SK-N-SH (cell line): ENCODE measurements at places on chromosomes 6 and 20. TPM values are rescaled to one million over a fixed set of nuclear protein-coding genes. Genes with fewer than 3 reads are reported as not detected.
A peak's percentile ranks its signal among the peaks of the same experiment; 100 is the strongest.

- H3K4me1 ChIP-seq: peaks cover 8% of the 10 kb centered on the region; the same call in 1 of the 2 replicates
- H3K36me3 ChIP-seq: no peaks in the 10 kb centered on the region
- DNase-seq: no peak
- no peaks in the 10 kb centered on the region for H3K27me3 ChIP-seq
These were observed 498.7 kb downstream of the PREX1 start for GRCh38 chr20:48329031-48329615.

- no peak for DNase-seq
- no peaks in the 10 kb centered on the region for H3K36me3 ChIP-seq
- no peak overlapping the region for H3K27ac ChIP-seq
- no peaks in the 10 kb centered on the region for H3K27me3 ChIP-seq
These were observed 931.1 kb upstream of the EYS start for GRCh38 chr6:66638099-66638498.

KCNK5 gene
- polyA plus RNA-seq: 0.03 TPM in 1 of 2 replicates, not detected in the other

PTCRA gene
- polyA plus RNA-seq: not detected in 2 replicates

DNA sequence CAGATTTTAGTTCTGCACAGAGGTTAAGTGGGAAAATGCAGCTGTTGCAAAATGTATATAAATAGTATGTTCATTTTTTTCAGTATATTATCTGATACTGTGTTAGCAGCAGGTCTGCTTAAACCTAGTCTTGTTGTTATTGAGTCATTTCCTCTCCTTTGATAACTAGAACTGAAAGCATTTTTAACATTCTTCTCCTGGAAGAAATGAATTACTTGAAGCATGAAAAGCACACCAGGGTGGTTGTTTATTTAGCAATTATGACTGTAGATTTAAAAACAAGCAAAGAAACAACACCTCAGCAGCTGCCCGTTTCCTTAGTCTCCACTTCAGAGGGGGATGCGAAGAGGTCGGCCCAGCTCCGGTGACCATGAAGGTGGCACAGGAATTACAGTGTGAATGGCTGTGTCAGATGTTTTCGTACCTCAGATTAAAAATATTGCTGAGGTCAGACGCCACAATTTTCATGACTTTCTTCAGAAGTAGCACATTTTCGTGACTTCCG, 53.5 kb downstream of the GOPC start:
- peaks cover 31% of the 10 kb centered on the region; the same call in 1 of the 2 replicates for H3K36me3 ChIP-seq
- DNase-seq: no peak
- H3K4me1 ChIP-seq: peaks cover 11% of the 10 kb centered on the region
- no peaks in the 10 kb centered on the region for H3K27me3 ChIP-seq
- peak overlapping the region; percentile 62; the same call in 1 of the 2 replicates for H3K27ac ChIP-seq

DNA sequence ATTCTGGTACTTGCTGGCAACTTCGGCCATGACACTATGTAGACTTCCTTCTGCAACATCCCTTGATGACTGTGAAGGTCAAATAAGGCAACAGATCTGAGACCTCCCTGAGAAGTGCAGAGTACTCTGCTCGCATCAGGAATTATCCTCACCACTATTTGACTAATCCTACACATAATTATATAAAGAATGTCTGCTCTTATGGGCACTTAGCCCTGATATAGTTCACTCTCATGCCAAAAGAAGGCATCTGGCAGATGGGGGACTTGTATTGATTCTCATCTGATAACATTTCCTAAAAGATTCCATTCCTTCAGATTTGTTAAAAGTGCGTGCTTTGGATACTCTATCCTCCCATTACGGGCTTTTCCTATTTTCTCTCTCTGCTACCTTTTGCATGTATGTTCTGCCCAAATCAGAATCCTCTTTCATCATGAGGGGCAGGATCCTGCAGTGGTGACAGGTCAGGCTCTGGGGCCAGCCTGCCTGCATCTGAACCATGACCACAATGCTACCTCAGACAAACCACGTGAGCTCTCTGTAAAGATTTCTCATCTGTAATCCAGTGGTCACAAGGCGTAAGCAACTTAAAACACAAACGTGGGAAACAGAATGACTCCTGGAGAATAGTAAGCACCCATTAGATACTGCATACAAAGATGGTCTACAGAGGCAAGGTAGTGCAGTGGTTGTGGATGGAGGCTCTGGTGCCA, 134.0 kb downstream of the GJA10 start:
- H3K27ac ChIP-seq: no peak overlapping the region
- peak; percentile 8 for DNase-seq
- H3K36me3 ChIP-seq: no peaks in the 10 kb centered on the region
- no peaks in the 10 kb centered on the region for H3K27me3 ChIP-seq
- peaks cover 14% of the 10 kb centered on the region for H3K4me1 ChIP-seq

HAO1 gene
- polyA plus RNA-seq: not detected in 2 replicates

GRCh38 chr6:159854959-159855358, 35.8 kb upstream of the MAS1 start:
- no peaks in the 10 kb centered on the region for H3K36me3 ChIP-seq
- H3K4me1 ChIP-seq: no peaks in the 10 kb centered on the region
- peaks cover 4% of the 10 kb centered on the region for H3K27me3 ChIP-seq
- no peak overlapping the region for H3K27ac ChIP-seq

GRCh38 chr6:153070756-153071155, 60.3 kb downstream of the RGS17 start:
- no peaks in the 10 kb centered on the region for H3K36me3 ChIP-seq
- H3K27ac ChIP-seq: no peak overlapping the region
- no peaks in the 10 kb centered on the region for H3K27me3 ChIP-seq
- DNase-seq: no peak

- H3K36me3 ChIP-seq: no peaks in the 10 kb centered on the region
- H3K4me1 ChIP-seq: peaks cover 11% of the 10 kb centered on the region; the same call in 1 of the 2 replicates
- no peak overlapping the region for H3K27ac ChIP-seq
- no peaks in the 10 kb centered on the region for H3K27me3 ChIP-seq
- no peak for DNase-seq
- no peak overlapping the region for H3K4me3 ChIP-seq
These were observed 16.2 kb downstream of the KCNK17 start for GRCh38 chr6:39298061-39298460.

- H3K27me3 ChIP-seq: no peaks in the 10 kb centered on the region
- no peak for DNase-seq
- no peak overlapping the region for H3K4me3 ChIP-seq
These were observed 178.3 kb upstream of the FOXA2 start for GRCh38 chr20:22762576-22763256.

TRIM10 gene
- polyA plus RNA-seq: not detected in 2 replicates

MACROD2 gene
- polyA plus RNA-seq: 0.24 and 0.33 TPM in 2 replicates

GRCh38 chr6:129628101-129628815, 81.7 kb downstream of the ARHGAP18 start:
- H3K4me1 ChIP-seq: no peaks in the 10 kb centered on the region
- no peak overlapping the region for H3K27ac ChIP-seq
- H3K36me3 ChIP-seq: peaks cover 24% of the 10 kb centered on the region
- H3K4me3 ChIP-seq: no peak overlapping the region

DNA sequence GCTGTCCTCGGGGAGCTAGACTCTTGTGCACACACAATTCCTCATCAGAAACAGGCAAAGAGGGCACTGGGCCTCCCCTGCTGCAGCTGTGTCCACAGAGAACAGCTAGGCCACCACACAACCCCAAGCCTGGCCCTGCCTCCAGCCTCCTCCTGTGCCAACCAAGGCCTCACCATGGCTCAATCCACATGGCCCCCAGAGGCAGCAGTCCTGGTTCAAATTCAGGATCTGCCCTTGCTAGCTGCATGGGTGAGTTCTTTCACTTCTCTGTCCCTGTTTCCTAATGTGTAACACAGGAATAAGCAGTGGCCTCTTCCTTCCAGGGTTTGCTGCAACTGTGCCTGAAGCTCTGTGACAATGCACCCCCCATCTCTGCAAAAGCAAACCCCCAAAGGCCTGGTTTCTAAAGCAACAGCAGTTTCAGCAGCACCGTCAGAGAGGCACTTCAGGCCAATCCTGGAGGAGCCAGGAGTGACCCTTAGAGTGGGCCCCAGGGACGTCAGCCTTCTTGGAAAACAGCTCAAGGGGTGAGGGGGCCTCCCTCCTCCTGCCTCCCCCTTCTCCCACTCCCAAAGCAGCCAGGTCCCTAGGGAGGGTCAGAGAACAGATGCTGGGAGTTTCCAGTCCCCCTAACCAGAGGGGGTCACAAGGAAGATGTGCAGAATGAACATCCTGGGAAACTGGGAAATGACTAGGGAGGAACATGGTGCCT, 2.2 kb downstream of the ADISSP start:
- no peak overlapping the region for H3K27ac ChIP-seq
- H3K4me3 ChIP-seq: no peak overlapping the region
- H3K27me3 ChIP-seq: no peaks in the 10 kb centered on the region
- H3K4me1 ChIP-seq: peaks cover 9% of the 10 kb centered on the region
- H3K36me3 ChIP-seq: no peaks in the 10 kb centered on the region; the same call in 1 of the 2 replicates

DNA sequence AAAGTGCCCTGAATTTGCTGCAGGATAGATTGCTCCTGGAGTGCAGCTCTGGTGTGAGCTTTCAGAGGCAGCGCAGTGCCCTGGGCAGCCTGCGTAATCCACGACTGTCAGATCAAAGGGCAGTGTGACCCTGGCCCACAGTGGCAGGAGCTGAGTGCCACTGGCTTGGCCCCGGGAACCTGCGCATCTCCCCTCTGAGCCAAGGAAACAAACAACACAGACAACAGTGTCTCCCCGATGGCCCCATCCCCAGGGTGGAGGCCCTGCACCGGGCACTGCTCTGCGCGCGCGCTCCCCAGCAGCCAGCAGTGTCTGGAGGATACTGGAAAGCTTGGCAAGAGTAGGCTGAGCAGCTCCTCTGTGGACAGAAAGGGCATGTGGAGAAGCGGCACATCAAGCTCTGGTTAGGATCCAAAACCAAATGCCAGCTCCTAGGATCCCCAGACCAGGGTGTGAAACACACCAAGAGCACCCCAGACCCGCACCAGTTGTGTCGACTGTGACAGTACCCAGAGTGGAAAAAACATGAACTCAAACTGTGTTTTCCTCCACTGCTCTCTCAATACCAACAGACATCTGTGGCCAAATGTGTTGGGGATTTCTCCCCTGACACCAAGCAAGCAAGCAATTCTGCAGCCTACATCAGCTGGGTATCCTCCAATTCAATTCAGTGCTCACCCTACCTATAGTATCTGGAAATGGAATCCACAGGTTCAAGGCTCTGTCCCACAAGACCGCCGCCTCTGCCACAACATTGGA, 26.7 kb downstream of the RBCK1 start:
- no peak for DNase-seq
- H3K27ac ChIP-seq: peak overlapping the region; percentile 22; the same call in 1 of the 2 replicates
- no peaks in the 10 kb centered on the region for H3K27me3 ChIP-seq
- H3K4me1 ChIP-seq: peaks cover 5% of the 10 kb centered on the region; the same call in 1 of the 2 replicates
- H3K36me3 ChIP-seq: peaks cover 75% of the 10 kb centered on the region

- no peaks in the 10 kb centered on the region for H3K4me1 ChIP-seq
- H3K4me3 ChIP-seq: no peak overlapping the region
- no peak overlapping the region; the same call in 1 of the 2 replicates for H3K27ac ChIP-seq
- DNase-seq: no peak
- no peaks in the 10 kb centered on the region for H3K27me3 ChIP-seq
These were observed 79.0 kb downstream of the ALDH8A1 start for GRCh38 chr6:134870677-134871498.

DNA sequence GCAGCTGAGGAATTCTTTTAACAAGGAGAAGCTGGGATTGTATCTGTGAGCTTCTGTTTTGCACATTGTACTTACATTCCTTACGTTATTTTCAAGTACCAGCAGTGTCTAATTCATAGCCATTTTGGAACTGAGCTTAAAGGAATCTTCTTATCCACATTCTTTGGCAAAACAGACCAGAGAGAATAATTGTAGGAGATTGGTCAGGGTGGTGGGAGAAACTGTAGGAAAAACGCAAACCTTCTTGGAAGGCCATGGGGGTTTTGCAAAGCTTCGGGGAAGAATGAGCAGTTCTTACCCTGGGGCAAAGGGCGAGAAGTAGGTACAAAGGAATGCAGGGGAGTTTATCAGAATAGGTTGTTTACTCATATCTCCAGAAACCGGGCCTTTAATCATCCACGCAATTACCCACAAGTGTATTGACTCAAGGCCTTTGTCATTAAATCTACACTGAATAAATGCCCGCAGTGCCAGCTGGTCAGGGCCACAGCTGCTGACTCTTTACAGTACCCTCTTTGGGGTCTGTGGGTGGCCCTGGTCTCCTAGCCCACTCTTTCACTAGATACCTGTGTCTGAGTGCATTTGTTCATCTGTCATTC, 39.6 kb upstream of the SPTLC3 start:
- H3K36me3 ChIP-seq: no peaks in the 10 kb centered on the region
- H3K27me3 ChIP-seq: no peaks in the 10 kb centered on the region
- H3K4me1 ChIP-seq: no peaks in the 10 kb centered on the region
- no peak overlapping the region for H3K4me3 ChIP-seq
- DNase-seq: no peak
- H3K27ac ChIP-seq: no peak overlapping the region

GHRH gene
- not detected in 2 replicates for polyA plus RNA-seq

GRCh38 chr20:25050501-25051350, 7.2 kb downstream of the ACSS1 start:
- 0 out of 2 replicates have a peak, but pooled peaks cover 6% of the 10 kb centered on the region for H3K27me3 ChIP-seq
- no peak overlapping the region for H3K4me3 ChIP-seq
- H3K27ac ChIP-seq: no peak overlapping the region
- no peak for DNase-seq

KLC4 gene
- 17.5 and 22.0 TPM in 2 replicates for polyA plus RNA-seq
